Activated CD8-positive, alpha-beta T cell treated with anti-CD3 and anti-CD28 coated beads, Interleukin-2, amount 10 ng/mL, durations not matched to agents 7 days and 5 days (primary cell): ENCODE measurements at places on chromosomes 2 and 18.

- DNase-seq = no peak
Measured at GRCh38 chr2:112767693-112768330, 3.4 kb upstream of the CKAP2L start.

- DNase-seq = no peak
Measured at GRCh38 chr18:65934874-65935273, 184.1 kb downstream of the CDH7 start.

DNA sequence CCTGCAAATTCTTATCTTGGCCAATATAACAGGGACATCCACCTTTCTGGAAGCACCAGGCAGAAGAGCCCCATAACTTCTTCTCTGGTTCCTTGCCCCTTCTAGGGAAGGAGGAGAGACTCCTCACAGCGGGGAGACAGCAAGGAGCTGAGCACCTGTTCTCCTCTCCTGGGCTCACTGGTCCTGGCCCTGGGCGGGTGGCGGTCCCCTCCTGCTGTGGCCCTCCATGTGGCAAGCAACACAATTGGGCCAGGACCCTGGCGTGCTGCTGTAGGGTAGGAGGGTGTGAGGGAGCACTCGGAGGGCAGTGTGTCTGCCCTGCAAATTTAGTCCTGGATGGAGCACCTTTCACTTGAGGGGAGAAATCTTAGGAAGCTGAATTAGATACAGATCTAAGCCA lies 6.9 kb downstream of the IL37 start:
- no peak for DNase-seq

DNA sequence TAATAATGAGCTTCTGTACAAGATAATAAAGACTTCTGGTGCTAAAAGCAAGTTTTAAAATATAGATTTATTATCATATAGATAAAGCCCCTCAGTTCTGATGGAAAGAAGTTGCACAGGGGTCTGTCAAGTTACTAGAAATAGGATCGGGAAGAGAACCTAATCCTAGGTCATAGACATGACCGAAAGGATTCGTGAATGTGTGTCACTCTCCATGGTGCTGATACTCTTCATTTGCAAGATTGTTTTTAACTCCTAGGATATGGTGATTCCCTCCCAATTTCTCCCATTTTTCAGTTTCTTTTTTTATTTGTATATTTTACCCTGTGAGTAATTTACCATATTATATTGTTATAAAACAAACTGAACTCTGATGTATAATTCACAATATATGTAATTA lies 58.9 kb upstream of the CTNNA2 start:
- no peak for DNase-seq

- no peak for DNase-seq
Measured at GRCh38 chr2:179412112-179412511, 147.5 kb upstream of the SESTD1 start.

DNA sequence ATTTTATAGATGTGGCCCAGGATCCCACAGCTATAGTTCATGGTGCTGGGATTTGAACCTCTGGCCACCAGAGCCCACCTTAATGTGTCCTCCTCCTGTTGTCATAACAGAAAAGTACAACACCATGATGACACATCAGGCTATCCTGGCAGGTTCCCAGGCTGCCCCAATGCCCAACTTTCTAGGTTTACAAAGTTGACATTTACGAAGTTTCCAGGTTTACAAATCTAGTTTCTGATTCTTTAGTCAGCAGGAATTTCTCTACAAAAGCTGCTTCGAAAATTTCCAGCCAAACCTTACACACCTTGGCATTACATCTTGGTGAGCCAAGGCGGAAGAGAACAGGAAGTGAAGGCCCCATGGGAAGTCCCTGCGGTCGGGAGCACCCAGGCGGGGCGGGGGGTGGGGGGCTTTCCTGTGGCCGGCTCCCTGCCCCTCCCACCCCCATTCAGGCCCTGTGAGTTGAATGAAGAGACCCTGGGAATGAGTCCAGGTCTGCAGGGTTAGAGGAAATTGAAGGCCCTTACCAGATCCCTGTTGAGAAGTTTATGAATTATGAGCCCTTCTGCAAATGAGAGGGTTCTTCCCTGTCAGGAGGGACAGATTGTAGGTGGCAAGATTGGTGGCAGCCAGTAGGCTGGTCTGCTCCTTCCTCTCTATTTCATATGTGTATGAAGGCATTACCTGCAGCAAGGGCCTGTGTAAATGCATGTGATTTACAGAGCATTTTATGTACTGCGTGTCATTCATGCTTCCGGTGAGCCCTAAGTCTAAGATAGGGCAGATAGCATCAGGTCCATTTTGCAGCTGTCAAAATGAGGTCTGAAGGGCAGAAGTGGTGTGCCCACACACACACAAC lies 11.1 kb upstream of the IL1RN start:
- no peak for DNase-seq

GRCh38 chr2:132669908-132670495 lies at the start of gene LYPD1:
TSS of gene LYPD1 (minus strand) at chr2:132670205. CDS start at chr2:132669932, 273 bp downstream.
- DNase-seq = no peak

GRCh38 chr18:10916865-10917264 lies 232.5 kb downstream of the PIEZO2 start:
- DNase-seq = no peak

GRCh38 chr18:36638224-36638623 lies 190.6 kb downstream of the TPGS2 start:
- no peak for DNase-seq

DNA sequence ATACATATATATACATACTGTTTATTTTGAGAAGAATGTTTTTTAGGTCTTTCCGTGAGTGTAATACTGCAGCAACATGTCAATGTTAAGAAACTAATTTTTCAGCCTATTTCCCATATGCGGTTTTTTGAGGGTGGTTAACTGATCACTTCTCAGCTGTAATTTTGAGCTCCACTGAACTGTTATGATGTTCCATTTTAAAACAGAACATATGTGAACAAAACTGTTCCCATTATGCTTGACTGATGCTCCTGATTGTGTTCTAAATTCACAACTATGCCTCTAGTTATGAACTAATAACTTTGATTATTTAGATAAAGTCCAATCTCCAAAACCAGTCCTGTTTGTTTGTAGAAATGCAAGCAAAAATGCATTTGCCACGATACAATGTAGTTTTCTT lies 511.2 kb upstream of the FSIP2 start:
- no peak for DNase-seq

DNA sequence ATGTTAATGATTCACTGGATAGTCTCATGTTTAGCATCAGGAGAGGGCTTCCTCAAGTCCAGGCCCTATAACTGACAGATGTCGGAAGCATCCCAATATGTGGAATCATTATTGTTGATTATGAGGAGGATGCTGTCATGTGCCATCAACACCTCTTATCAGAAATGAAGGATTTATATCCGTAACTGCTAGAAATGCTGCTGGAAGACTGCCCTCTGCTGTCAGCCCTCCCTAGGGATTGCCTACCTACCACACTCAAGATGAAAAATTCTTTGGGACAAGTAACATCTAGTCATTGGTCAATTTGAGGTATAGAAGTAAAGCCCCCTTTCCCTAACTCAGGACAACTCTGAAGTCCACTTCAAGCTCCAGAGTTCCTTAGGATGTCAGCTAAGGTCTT lies 1166.5 kb upstream of the NXPH2 start:
- no peak for DNase-seq

GRCh38 chr18:37304012-37304680 lies 261.5 kb downstream of the CELF4 start:
- DNase-seq = no peak

DNA sequence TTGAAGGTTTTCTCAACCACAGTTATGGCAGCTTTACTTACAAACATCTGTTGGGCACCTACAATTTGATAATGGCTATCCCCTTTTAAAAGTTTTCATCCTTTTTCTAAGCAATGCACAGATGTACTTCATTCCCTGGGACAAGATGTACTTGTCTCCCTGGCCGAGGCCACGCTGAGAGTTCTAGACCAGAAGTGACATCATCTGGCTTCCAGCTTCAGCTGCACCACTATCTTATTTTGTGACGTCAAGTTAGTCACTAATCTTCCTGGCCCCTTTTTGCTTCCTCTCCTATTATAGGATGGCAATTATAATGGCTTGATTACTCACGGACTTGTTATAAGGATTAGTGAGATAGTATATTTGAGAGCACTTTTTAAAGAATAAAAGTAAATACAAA lies 386.4 kb downstream of the BCL11A start:
- DNase-seq = no peak

- DNase-seq = no peak
Measured at GRCh38 chr2:227413371-227413770, 25.6 kb upstream of the SCYGR1 start.

- no peak for DNase-seq
Measured at GRCh38 chr2:45418532-45418931, 192.5 kb downstream of the SRBD1 start.

GRCh38 chr18:74942319-74942910 lies 266.5 kb downstream of the PTGR3 start:
- DNase-seq = no peak

DNA sequence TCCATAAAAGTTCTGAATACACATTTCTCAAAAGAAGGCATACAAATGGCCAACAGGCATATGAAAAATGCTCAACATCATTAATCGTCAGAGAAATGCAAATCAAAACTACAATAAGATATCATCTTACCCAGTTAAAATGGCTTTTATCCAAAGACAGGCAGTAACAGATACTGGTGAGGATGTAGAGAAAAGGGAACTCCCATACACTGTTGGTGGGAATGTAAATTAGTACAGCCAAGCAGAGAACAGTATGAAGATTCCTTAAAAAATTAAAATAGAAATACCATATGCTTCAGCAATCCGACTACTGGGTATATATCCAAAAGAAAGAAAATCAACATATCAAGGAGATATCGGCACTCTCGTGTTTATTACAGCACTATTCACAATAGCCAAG lies 1312.5 kb downstream of the DSC3 start:
- no peak for DNase-seq

GRCh38 chr2:62745891-62746481 lies 40.5 kb downstream of the EHBP1 start:
- DNase-seq = no peak

- peak; percentile 73 for DNase-seq
Measured at GRCh38 chr2:205682239-205682970, at the start of gene NRP2. TSS of gene NRP2 (plus strand) at chr2:205682501. CDS start at chr2:205683291, 790 bp downstream.

DNA sequence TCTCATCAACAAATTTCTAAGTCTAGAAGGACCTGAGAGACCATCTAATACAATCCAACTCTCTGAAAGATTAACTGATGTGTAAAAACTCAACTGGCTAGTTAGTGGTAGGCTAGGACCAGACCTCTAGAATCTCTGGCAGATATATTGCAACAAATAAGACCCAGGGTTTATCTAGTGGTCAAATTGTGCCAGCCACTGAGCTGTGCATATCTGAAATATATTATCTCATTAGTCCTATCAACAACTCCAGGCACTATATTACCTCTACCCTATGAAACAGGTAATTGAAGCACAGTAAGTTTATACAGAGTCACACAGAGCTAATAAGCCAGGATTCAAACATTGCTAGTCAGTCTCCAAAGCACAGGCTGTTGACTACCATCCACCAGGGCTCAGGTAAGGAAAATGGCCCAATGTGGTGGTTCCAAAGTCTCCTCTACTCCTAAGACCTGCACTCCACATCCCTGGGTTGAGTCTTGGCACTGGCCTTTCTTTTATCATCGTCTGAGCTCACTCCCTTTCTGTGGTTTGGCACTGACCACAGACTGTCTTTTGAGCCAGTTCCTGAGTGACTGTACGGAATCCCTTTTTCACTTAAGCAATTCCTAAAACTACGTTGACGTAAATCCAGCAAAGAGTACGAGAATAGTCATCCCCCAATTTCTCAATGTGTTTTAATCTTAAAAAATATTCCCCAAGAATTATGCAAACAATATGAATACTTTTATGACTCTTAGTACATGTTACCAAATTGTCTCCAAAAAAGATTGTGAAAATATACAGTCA lies 11.9 kb upstream of the PID1 start:
- DNase-seq = no peak

DNA sequence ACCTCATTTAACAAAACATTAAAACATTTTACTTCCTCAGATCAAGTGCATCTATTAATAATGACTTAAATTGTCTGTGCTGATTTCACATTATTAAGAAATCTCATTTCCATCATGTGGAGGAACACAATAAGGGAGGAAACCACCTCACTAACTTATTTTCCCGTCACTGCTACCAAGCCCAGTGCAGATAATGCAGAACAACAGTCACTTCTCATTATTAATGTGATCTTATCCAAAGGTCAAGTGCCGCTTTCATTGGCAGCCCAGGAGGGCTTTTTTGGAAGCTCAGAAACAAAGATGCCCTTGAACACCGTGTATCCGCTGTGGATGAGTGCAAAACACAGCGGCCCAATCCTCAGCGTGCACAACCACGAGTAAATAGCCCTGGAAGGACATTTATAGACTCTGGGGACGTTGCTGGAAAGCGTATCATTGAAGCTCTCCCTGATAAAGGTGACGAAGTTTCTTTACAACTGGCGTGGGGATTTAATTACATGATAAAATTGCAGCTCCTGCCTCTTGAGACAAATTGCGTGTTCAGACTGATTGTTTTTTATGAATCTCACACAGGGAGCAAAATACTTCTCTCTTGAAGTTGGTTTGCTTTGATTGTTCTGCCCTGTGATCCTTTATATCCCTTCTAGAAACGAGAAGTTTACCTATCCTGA lies 13.2 kb downstream of the ASB18 start:
- no peak for DNase-seq

- DNase-seq = no peak
Measured at GRCh38 chr2:152584301-152584700, 133.0 kb downstream of the PRPF40A start.

DNA sequence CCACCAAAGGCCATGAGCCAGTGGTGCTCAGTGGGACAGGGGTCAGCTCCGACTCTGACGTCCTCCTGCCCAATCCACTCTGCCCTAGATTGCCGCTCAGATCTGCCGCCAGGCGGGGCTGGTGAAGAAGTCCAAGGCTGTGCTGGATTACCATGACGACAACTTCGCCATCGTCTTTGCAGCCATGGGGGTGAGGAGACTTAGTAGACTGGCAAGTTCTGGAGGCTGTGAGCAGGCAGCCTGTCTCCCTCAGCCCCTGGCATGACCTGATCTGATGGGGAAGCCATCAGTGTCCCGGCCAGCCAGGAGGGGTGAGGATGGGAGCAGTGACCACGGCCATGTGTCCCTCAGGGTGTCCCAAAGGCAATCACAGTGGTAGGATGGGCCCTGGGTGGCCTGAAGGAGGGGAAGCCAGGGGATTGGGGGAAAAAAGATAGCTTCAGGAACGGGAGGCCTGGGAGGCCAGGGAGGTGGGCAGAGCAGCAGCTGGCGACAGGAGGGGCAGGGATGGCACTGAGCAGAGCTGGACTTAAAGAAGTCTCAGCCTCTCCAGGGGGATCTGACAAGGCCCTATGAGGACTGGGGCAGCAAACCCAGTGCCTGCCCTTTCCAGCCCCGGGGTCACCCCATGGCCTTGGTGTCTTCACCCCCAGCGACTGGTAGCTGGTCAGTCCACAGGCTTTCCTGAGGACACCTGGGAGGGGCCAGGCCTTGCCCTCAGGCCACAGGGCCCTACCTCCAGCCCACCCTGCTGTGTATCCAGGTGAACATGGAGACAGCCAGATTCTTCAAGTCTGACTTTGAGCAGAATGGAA lies 17.4 kb upstream of the ANKRD53 start:
- peak; percentile 20 for DNase-seq
